NCI-H1092 treated with DMSO at 0.1 percent for 48 hours (cell line): ENCODE measurements at places on chromosomes 7 and 10.
A peak's percentile ranks its signal among the peaks of the same experiment; 100 is the strongest.

DNA sequence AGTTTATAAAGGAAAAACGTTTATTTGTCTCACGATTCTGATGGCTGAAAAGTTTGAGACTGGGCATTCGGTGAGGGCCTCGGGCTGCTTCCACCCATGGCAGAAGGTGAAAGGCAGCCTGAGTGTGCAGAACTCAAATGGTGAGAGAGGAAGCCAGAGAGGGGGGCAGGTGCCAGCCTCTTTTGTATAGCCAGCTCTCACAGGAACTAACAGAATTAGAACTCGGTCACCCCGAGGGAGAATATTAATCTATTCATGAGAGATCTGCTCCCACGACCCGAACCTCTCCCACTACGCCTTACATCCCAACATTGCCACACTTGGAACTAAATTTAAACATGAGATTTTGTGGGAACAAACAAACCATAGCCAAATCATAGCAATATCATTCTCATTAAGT lies 112.6 kb downstream of the ZPBP start:
- peak; percentile 7 for DNase-seq

- DNase-seq = no peak
Observed at GRCh38 chr7:45021604-45022296, 21.7 kb downstream of the CCM2 start.

DNA sequence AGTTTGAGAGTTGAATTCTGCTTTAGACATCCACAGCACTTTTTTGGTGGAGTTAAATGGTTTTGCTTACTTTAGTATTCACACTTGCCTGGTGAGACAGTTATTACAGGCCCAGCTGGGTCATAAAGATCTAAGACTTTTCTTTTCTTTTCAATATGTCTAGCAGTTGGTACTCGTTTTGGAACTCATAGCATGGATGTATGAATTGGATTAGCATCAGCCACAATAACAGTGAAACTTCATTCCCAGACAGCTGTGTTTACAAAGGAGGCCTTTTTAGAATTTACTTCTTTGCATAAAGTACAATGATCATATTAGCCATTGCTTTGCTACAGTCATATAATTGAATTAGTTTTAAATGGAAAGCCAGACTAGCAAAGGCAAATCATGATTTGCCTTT lies 168.4 kb upstream of the DKK1 start:
- no peak for DNase-seq

- no peak for DNase-seq
Observed at GRCh38 chr10:4848356-4849041, 22.5 kb downstream of the AKR1E2 start.

DNA sequence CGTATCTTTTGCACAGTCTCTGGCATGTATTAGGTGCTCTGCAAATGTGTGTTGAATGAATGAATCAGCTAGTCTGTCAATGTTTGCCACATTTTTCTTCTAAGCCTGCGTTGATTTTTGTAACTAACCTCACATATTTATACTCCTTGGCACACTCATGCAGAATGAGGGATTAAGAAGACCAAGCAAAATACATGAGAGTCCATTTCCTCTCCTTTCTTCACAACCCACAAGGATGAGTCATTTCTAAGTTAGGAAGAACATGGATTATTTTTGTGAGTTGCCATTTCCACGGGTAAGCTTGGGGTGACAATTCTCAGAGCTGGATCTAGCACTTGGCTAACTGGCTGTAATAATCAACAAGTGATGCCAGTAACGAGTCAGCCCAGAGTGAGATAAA lies 158.8 kb downstream of the TWIST1 start:
- DNase-seq = no peak

- DNase-seq = no peak
Observed at GRCh38 chr10:35424680-35425285, 88.5 kb downstream of the CCNY start.

- DNase-seq = no peak
Observed at GRCh38 chr10:127046975-127047877, 142.0 kb downstream of the DOCK1 start.

DNA sequence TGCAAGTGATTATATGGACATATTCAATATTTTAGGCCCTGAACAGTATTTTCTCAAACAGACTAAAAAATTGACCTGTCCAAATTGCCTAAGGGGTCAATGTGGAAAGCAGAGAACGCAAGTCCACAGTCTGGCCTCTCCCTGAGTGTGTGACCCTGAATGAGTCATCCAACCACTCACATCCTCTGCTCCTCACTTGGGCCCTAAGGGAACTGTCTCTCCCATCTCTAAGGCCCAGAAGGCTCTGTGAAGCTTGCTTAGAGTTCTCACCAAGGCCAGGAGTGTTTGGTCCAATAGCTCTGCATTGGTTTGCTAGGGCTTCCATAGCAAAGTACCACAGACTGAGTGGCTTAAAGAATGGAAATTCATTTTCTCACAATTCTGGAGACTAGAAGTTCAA lies 155.1 kb downstream of the LSM5 start:
- no peak for DNase-seq

DNA sequence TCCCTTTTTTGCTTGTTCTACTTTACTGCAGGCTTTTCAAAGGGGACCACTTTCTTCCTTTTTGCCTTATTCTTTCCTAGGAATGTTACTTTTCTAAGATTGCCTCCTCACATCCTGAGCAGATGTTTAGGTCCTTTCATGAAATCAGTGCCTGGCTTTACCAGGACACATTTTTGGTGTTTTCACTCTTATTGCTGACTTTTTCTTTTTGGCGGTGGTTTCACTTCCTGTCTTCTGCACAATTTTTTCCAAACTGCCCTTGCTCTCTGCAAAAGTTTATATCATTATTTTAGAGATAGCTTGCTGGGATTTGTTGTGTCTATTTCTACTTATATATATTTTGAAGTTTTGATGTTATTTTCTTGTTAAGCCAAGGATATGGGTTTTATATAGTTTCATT lies 332.2 kb upstream of the MTPN start:
- DNase-seq = no peak

DNA sequence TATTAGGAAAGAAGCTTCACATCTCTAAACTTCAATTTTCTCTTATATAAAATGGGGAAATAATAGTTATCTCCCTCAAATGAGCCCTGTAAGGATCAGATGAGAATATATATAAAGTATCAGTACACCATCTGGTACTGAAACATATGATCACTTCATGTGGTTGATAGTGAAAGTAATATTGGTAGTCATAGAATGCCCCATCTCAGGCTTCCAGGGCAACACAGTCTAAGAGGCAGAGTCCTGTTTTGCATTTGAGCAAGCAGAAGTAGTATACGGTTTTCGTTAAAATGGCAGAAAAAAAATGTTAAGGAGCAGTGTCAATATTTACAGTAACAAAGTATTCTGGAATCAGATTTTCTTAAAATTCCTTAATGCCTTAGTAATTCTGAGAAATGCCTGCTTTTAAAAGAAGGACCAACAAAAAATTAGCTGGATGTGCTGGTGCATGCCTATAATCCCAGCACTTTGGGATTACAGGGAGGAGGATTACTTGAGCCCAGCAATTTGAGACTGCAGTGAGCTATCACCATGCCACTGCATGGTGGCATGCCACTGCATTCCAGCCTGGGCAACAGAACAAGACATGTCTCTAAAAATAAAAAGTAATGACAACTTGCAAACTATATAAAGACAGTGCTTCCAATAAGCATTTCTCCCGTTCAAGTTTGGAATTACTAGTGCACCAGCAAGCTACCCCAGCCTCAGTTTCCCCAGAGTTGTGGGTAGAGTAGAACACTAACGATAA lies 19.8 kb downstream of the KBTBD2 start:
- DNase-seq = no peak

DNA sequence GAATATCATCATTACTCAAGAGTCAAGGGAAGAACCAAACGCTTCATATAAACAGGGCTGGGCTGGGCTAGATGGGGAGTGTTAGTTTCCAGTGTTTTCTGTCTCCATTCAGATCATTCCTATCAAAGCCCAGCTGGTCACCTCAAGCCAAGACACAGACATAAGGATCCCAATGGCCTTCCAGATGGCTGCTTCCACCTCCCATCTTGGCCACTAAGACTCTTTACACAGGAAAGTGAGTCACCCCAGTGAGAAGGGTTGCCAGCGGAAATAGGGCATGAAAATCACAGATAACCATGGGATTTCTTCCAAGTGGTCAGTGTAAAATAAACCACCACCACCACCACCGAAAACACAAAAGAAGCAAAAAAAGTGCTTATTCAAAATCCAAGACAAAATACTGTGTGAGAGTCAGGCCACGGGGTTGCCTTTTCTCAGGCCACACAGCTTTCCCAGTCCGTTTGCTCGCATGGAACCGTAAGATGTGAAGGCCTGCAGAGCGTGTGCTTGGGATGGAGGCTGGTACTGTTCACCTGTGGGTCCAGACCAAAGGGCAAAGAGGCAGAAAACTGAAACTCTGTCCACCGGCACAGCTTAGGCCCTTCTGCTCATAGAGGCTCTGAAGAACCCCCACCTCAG lies 5.6 kb downstream of the PRSS2 start:
- no peak for DNase-seq

DNA sequence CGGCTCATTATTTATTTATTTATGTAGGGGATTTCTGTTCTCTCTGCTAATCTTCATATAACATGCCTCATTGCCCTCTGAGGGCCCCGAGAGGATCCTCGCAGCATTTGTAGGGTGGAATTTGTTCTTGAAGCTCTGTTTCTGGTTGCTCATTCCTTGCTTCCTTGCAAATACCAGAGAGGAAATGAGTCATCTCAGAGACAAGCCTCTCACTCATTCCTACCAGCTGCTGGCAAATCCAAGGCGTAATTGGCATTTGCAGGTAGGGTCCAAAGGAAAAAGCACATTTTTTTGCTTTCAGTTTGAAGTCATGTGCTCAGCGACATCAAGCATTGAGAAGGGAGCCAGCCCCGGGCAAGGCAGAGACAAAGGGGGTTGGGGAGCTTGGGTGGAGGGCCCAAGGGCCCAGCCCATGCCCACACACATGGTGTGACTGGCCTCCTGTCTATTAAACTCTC lies 501.6 kb downstream of the GALNT17 start:
- DNase-seq = no peak

DNA sequence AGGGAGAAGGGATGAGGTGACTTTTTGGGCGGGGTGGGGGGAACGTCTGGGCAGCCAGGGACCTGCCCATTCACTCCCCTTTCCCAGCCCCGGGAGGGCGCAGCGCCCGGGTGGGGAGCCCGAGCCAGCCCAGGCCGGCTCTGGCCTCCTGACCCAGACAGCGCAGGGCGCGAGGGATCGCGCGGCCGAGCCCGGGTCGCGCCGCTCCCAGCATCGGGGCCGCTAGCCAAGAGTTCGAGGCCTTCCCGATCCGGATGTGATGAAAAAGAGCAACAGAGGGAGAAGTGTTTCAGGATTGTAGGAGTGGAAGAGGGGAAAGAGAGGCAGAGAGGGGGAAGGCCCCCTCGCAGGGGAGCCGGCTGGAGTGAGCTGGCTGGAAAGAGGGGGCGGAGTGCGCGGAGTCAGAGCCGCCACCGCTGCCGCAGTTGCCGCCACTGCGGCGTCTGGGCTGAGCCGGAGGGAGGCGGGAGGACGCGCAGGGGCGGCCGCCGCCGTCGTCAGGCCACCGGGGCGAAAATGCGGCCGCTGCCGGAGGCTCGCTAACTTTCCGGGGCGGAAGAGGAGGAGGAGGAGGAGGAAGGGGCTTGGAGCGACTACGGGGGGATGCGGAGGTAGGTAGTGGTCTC lies at the start of gene MDFIC:
TSS of gene MDFIC (plus strand) at position 69 of the 626 bp plus-strand sequence. CDS start 940 bp downstream, outside the sequence.
- DNase-seq = peak; percentile 58

GRCh38 chr10:6173203-6173602 lies 29.5 kb upstream of the PFKFB3 start:
- no peak for DNase-seq

DNA sequence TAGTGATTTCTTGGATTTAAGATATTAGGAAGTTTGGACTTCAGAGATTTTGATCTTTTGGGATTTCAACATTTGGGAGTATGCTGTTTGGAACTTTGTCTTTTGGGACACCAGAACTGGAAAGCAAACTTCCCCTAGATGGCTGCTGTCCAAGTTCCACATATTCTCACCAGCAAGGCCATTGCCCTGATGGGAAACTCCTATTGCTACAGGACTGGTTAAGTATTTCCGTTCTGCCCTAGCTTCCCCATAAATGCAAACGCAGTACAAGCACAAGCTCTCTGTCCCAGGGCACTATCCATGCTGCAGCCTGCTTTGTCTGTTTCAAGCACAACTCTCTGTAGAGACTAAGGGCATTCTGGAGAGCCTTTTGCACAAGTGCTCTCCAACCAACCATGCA lies 79.3 kb upstream of the SLC25A13 start:
- no peak for DNase-seq

DNA sequence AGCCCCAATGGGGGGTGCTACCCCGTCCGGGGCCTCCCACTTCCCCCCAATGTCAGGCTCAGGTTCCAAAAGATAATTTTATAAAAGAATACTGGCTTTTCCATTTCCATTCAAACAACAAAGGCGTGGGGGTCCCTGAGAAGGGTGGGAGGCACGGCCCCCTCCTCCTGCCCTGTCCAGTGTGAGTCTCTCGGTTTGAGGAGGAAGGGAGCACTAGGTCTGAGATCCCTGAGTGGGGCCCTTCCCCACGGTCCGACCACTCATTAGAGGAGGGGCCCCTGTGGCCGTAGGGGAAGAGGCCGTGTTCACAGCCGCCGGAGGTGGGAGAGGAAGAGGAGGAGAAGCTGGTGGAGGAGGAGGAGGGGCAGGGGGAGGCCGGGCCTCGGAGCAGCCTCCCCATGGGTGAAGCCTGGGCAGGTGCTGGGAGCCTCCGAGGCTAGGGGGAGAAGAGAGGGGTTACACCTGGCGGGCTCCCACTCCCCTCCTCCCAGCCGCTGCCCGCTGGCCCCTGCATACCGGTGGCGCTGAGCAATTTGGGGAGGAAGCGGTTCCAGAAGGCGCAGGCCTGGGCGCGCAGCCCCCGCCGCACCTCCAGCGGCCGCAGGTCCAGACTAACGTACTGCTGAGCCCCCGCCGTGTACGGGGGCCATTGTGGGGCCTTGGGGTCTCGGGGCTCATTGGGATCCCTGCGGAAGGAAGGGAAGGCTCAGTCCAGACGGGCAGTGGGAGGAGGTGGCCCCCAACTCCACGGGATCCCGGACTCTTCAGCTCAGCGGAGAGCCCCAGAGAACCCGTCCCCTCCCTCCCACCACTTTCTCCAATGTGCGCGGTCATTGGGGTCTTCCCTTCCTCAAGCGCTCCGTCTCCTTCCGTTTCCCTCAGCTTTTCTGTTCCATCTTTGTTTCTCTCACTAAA lies 1.4 kb upstream of the UFSP1 start:
- DNase-seq = no peak

GRCh38 chr7:20745702-20746101 lies 41.0 kb downstream of the SP8 start:
- no peak for DNase-seq

DNA sequence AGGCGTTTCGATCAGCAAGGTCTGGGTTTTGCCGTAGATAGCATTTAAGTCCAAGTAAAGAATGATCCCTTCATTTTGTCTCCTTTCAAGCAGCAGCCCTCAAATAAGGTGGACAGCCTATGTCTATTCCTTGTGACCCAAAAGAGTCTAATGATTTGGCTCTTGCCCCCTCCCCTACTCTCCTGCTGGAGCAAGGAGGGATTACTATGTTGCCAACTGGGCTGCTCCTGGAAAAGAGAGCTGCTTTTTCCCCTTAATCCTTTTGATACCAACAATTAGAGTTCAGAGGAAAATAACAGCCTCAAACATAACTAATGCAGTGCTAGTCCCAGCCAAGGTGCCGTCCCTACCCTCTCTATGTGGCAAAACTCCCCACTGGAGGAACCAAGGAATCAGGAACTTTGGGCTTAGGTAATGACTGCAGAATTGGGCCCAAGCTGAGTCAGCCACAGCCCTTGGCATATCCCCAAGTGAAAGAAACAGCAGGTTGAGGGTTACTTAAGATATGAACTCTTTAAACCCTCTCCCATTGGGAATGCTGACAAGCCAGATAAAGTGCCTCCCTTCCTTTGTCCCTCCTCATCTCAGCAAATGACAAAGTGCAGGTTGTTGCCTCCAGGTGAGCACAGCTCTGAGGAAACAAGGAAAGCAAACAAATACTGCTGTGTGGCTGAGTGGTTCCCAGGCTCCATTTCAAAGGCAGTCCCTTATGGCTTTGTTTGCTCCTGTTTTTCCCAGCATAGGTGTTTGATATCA lies 643.7 kb downstream of the INHBA start:
- DNase-seq = no peak
